ENCODE measurements at places on chromosomes 5 and 9.

DNA sequence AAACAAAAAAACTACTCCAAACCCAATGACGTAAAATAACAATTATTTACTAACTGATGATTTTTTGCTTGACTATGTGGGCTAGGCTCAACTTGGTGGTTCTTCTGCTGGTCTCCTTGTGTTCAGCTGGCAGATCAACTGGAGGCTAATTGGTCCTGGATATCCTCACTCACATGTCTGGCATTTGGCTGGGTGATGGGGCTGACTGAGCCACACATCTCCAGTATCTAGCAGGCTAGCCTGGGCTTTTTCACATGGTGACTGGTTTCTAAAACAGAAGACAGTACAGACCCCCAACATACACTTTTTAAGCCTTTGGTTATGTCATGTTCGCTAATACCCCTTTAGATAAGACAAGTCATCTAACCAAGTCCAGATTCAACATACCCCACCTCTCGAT, 104.7 kb upstream of the PRRC1 start:
- no peak for DNase-seq

- DNase-seq: no peak
Observed at GRCh38 chr5:23721336-23721735, 213.9 kb downstream of the PRDM9 start.

GRCh38 chr5:166287866-166288265, 2003.6 kb upstream of the WWC1 start:
- DNase-seq: no peak

DNA sequence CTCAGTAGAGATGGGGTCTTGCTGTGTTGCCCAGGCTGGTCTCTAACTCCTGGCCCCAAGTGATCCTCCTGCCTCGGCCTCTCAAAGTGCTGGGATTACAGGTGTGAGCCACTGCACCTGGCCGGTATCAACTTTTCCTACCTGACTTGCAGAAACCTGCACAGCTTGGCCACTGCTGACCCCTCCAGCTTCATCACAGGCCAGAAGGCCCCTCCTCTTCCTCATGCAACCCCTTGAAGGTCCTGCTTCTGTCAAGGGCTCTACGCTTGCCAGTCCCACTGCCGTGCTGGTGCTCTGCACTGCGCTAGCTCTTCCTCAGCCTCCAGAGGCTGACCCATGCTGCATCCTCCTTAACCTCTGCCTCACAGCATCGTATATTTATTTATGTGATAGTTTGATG, 32.5 kb upstream of the RNU6ATAC start:
- DNase-seq: no peak

DNA sequence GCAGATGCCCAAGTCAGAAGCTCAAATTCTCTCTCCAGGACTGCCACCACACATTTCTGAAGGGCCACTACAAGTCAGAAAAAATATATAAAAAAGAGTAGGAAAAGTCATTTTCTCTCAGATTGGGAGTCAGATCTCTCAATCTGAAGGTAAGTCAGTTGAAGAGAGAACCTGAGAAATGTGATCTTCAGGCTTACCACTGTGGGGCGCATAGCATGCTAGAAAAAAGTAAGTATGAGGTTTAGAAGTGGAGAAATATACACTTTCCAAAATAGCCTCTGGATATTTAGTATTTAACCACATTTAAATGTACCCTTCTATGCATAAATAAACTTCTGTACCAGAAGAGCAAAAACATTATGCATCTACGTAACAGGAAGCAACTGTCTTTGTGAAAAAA, 800.7 kb upstream of the CTNND2 start:
- no peak for DNase-seq

DNA sequence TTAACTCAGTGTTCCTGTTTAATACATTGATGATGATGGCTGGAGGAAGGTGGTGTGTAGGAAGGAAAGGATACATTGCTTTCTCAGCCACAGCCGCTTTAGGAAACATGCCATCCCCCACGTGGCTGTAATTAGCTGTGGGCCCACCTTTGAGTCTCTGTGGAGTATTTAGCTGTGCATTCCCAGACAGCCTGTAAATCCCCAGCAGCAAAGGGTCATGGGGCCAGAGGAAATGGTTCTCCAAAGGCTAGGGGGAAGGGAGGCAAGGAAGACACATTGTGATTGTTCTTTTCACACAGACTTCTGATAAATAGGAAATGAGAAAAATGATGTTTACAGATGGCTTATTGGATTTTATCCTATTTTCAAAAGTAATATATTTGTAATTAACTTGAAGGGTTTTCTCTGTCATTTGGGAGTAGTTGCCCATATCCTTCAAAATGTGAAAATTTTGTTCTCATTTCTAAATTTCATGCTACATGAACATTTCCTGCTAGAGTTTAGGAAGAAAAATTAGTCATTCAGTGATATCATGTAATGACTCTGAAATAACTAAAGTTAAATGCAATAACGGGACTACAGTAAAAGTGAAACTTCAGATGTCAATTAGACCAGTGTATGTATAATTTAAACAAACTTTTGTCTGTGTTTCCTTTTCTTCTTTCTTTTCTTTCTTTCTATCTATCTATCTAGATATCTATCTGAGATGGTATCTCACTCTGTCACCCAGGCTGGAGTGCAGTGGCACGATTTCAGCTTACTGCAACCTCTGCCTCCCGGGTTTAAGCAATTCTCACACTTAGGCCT, 24.3 kb upstream of the F2R start:
- no peak for DNase-seq

DNA sequence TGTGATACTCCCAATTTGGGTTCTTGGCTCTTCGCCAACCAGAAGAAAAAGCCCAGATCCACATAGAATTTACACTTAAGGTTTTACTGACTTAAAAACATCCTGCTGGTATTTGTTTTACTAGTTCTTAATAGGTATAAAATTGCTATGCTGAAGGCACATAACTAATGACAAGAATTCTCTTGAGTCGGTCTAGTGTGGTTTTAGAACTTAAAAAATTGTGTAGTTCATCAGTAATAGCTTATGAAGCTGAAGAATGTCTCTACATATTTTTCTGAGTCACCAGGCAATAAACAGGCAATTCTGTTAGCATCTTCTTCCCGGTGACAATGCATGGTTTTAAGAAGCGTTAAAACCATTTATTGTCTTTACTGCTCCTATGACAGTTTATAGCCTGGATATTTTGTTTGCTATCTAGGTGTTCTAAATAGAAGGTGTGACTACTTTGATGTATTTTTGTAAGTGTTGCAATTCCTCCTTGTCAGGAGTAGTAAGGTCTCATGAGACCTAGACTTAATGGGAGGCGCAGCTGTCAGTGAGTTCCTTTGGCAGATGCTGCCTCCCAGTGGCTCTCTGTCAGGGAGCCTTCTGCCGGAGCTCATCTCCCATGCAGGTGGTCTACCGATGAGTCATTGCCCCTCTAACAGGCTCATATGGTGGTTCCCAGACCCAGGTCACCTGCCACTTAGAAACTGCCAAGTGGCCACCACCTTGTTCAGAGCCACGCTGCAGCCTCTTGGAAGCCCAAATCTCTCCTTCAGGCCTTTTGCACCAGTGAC, 173.8 kb downstream of the MAST4 start:
- DNase-seq: no peak

- no peak for DNase-seq
Observed at GRCh38 chr9:95182854-95183563, 134.5 kb downstream of the FANCC start.

DNA sequence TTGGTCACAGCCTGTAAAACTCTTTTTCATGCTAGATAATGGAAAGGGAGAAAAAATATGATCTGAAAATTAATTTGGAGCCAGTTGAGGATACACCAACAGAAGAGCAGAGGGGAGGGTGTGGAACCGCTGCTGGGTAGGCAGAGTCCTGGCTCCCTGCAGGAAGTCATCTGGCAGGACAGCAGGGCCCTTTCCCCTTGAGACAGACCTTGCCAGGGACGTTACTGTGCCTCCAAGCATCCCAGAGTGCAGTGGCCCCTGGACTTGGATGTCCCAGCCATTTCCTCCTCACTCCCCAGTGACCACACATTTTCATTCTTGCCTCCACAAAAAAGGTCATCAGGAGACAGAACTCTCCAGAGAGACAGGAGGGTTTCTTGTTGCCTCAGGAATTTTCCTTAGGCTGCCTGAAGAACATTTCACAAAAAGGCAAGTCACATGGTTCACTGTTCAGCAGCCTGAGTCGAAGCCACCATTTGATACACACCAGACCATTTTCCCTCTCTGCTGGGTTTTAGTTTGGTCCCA, 5.9 kb downstream of the TRPM3 start:
- DNase-seq: peak; percentile 16

DNA sequence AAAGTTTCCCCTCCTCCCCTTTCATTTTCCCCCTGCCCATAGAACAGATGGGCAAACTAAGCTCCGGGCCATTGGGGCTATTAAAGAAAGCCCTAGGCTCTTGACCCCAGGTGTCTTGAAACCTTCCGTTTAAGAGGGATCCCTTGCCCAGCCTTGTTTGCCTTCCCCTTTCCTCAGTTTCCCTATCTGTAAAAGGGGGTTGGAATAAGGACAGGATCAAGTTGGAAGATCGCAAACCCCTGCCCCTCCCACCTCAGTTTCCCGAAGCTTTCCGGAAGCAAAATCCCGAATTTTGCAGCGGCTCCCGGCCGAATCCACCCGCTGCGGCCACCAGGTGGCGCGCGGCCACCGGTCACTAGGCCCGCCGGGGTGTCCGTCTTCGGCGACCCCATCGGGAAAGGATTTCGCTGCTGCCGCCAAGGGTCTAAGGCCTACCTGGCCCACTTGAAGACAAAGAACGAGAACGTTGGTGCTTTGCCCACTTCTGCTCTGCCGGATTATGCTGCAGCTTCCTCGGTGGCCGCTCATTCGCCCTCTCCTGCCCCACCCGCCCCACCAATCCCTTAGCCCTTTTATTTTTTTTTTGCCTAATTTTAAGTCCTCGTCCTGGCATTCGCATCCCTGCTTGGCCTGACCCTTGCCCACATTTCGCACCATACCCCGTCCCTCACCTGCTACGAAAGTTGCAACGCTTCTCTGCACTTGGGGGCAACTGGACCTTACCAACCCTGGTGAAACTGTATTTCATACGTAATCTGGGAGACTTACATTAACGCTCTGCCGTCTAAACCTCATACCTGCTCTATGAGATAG, 962 bp upstream of the NR6A1 start:
- DNase-seq: peak; percentile 27

Data from hypothalamus (tissue), 51 donors.